Activated CD8-positive, alpha-beta memory T cell treated with anti-CD3 and anti-CD28 coated beads for 1 hour (primary cell): ENCODE measurements at places on chromosomes 6 and 20.
A peak's percentile ranks its signal among the peaks of the same experiment; 100 is the strongest.

- DNase-seq = no peak
Measured at GRCh38 chr20:5835871-5836270, 85.7 kb downstream of the SHLD1 start.

GRCh38 chr6:7424967-7425807, 35.6 kb downstream of the RIOK1 start:
- DNase-seq = no peak

DNA sequence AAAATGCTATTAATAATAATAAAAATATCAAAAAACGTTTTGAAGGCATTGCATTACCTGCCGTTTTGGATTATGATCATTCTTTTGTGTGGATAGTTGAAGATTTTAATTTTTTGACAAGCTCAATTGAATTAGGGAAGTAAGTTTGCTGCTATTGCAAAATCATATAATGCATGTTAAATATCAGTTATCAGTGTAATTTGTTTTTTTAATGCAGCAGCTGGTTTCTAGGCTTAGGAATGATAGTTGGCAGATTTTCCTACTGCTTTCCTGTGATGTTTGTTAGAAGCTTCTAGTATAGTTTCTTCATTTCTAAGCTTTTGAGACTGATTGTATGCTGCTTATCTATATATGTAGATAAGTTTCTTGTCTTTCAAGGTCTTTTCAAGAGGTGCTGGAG, 99.0 kb downstream of the JARID2 start:
- DNase-seq = no peak

DNA sequence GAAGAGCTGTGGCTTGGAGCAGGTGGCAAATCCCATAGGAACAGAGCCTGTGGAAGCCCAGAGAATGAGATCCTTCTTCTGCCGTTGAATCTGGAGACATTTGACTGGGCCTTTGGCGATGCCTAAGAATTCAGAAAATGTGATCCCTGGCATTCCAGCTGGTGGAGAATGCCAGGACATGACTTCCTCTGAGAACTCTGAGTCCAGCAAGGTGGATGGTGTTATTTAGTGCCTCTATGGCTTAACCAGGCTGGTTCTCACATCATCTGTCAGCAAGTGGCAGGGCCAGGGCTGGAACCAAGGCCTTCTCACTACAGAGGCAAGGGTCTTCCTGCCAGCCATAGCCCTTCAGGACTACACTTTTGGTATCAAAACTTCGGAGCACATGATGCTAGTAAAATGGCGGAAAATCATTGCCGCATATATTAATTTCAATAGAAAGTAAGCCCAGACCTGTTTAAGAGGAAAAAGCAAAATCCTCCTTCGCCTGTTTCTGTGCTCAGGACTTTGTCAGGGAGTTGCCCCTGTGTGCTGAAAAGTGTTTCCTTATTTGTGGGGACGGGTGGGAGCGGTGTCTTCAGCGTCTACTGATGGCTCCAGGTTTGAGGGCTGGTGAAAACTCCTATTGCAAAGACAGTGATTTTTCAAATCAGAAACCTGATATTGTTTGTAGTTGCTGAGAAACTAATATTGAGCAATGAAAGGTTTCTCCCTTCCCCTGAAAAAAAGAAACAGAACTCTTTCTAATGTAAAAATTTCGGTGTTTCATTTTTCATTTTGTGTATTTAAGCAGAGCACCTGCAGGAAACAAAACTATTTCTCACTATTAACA, 23.9 kb downstream of the DUSP22 start:
- no peak for DNase-seq

DNA sequence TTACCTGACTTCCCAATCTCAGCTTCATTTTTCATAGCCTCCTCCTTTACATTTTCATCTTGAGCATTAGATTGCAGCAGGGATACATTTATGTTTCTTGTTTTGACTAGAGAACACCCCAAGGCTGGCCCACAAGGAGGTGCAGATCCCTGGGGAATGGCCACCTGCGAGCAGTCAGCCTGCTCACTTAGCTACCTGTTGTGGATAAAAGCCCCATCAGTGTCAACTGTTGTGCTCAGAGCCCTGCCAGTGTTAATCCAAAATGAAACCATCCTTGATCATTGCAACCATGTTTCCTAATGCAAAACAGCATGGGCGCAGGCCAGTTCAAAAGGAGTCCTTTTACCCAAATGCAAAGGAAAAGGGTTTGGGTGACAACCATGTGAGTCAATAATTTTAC, 50.8 kb downstream of the CNR1 start:
- no peak for DNase-seq

DNA sequence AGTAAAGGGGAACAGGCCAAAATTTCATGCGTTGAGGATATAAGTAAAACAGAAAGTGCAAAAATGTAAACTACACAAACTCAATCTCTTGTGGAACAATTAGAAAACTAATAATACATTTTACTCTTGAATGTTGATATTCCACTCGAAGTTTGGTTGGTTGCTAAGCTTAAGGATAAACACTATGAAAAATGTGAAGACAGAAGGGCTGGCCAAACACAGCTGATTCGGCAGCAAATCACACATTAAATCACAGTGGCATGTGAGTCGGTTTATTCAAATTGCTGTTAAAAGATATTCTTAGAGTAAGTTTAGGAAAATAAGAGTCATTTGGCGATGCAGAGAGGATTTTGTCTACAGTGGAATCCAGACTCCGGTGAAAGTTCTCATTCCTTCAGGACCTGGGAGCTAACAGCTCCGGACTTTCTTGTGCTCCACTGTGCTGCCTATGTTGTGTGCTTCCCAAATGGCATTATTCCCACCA, 1.4 kb upstream of the EPM2A start:
- no peak for DNase-seq

DNA sequence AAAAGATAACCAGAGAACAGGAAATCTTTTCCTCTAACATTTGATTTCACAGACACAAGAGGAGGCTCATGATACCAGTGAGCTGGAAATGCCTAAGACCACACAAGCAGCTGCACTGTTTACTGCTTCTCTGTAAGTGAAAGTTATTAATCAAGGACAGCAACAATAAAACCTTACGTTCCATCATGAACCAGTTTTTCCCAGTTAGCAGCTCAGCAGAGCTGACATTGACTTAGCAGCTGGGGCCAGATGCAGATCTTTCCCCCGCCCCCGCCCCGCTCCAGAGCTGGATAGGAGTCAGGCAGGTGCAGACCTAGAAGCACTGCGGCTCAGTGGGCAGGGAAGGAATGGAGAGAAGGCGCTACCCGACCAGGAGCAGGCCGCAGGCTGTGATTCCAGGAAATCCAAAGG, 275.2 kb downstream of the GMDS start:
- no peak for DNase-seq

DNA sequence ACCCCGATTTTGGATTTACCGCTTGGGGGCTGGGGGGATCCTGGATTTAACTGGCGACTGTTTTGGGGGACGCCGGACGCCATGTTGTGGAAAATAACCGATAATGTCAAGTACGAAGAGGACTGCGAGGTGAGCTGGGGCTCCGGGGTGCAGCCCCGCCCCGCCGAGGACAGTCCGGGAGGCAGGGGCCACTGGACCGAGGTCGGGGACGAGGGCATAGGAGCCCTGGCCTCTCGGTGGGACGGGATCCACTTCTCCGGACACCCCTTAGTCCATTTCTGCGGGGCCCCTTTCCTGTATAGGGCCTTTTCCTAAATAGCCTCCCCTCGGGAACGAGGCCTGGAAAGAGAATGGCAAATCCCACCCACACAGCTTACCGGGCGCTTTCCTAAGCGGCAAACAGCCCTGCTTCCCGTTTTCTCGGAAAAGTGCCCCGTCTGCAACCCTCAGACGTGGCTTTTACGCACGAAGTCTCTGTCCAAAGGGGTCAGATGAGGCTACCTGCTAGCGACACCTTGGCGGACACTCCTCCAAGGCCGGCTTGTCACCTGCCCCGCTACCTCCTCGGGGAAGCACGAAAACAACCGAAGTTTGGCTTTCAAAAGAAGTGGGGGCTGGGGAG, 469 bp downstream of the TFAP2C start:
- no peak for DNase-seq

- no peak for DNase-seq
Measured at GRCh38 chr20:51732096-51732791, 35.9 kb downstream of the ATP9A start.

- DNase-seq = no peak
Measured at GRCh38 chr6:32952817-32953739, at the start of gene HLA-DMA. Gene HLA-DMA (minus strand): TSS chr6:32953097. CDS start chr6:32953036, 61 bp downstream.

GRCh38 chr6:38216451-38216850, 396.9 kb downstream of the ZFAND3 start:
- DNase-seq = no peak

- DNase-seq = no peak
Measured at GRCh38 chr6:45174045-45174444, 154.1 kb upstream of the RUNX2 start.

GRCh38 chr20:3674995-3675900, 6.6 kb downstream of the ADAM33 start:
- DNase-seq = no peak

DNA sequence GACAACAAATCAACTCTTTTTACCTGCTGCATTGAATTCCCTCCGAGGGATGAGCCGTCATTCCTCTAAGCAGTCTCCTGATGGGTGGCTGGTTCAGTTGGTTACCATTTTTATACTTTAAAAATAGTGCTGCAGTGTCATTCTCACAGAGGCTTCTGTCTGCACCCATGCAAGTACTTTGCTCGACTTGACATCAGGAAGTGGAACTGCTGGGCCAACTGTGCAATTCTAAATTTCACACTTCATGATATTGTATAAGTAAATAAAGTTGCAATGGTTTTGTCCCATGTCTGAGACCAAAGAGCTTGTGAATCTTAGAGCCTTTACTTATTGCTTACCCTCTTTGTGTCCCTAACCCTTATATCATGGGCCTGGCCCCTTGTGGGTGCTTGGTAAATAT, 2.5 kb downstream of the BTN3A1 start:
- DNase-seq = no peak

- DNase-seq = no peak
Measured at GRCh38 chr6:92124200-92124651, 1295.1 kb downstream of the EPHA7 start.

DNA sequence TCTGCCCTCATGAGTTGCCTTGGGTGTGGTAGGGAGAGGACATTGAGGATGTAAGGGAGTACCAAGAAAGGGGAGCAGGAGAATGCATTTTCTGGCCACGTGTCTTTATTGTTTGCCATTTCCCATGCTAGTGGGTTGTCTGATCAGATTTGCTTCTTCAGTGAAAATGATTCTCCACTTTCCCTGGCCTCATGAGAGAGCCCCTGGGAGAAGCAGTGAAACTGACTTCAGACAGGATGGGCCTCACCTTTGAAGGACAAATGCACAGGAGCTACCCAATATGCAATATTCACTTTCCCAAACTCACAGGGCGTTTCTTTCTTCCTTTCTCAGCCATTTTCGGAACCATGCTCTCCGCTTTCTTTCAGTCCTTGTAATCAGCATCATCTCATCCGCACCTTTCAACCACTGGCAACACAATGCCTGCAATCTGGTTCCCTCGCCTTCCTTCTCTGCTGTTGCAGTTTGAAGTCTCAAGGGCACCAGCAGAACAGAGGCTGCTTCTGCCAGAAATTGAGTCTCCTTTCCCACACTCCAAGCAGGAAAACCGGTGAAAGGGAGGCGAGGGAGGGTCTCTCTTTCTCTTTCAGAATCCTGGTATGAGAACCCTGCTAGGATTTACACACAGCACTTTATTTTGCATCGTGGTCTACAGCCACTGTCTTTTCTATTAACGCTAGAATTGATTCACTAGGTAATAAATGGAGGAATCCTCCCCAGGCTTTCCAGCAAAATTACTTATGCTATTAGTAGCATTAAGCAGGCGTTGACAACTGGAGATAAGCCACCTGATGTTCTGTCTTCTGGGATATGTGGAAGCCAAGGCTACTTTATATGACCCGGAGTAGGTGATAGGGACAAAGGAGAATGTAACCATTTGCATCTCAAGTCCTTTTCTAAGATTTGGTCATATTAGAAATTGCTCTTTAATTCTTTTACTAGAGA, 62.0 kb upstream of the FAM184A start:
- no peak for DNase-seq

- no peak for DNase-seq
Measured at GRCh38 chr20:300345-300990, 3.1 kb downstream of the ZCCHC3 start.

GRCh38 chr6:1135726-1136414, 176.0 kb upstream of the FOXQ1 start:
- DNase-seq = no peak

GRCh38 chr20:59646487-59646886, 42.1 kb downstream of the PHACTR3 start:
- DNase-seq = no peak

DNA sequence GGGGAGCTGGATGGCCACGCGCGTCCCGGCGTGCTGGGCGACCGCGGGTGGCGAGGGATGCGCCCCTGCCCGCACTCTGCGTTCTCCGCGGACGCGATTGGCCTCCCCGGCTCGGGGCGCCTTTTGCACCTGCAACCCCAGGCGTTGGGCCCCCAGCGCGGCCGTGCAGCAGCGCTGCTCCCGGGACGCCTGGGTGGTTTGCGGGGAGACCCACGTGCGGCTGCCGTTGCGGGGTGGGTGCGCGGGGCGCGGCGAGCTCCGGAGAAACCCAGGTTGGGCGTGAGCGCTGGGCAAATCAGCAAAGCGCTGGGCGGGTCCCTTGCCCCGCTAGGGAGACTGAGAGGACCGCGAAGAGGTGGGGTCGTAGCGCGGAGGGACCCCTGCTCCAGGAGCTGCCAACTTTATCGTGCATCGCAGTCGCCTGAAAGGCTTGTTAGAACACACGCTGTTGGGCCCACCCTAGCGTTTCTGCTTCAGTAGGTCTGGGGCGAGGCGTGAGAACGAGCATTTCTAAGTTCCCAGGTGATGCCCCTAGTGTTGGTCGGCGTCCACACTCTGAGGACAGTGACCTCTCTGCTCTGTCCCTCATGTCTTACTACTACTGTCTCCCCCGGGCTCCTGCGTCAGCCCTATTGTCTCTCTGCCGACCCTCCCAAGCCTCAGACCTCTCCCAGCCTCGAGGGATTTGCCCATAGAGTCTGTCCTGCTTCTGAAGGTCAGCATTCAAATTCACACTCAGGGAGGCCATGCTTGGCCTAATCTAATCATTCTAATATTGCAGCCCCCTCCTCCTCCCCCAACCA, 538 bp upstream of the ZFP64 start:
- DNase-seq = peak; percentile 26

GRCh38 chr6:43055966-43056365, 2.3 kb upstream of the CUL7 start:
- no peak for DNase-seq

- DNase-seq = no peak
Measured at GRCh38 chr6:465531-466348, 74.2 kb downstream of the IRF4 start.

GRCh38 chr6:157172830-157173536, 150.3 kb downstream of the TMEM242 start:
- DNase-seq = no peak

GRCh38 chr6:129621252-129621651, 88.7 kb downstream of the ARHGAP18 start:
- DNase-seq = no peak

DNA sequence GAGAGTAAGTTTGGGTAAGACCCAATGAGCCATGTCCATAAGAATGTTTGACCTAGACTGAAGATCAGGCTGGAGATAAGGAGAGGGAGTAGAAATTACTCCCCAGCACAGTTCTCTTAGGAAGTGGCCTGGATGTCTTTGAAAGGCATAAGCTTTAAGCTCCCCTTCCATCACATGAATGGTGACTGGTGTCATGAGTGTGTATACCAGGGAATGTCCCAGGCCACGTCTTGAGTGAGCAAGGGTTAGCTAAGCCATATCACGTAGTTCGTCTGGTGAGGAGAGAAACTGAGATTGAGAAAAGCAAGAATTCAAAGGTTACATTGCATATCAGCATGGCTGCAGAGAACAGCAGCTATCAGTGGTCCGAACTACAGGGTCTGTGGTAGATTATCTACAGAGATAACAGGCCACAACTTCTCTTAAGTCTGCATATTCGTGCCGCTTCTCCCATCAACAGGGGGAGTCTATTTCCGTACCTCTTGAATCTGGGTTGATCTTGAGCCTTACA, 60.1 kb upstream of the BMP2 start:
- DNase-seq = no peak

- no peak for DNase-seq
Measured at GRCh38 chr6:108277831-108278230, 17.0 kb upstream of the SNX3 start.
